ENCODE measurements at places on chromosomes 3 and 15.

GRCh38 chr15:66646308-66646707 is 55.7 kb upstream of the SMAD6 start:
- no peak for DNase-seq

- no peak for DNase-seq
Measured at GRCh38 chr3:125116311-125117080, 60.7 kb upstream of the HEG1 start.

- no peak for DNase-seq
Measured at GRCh38 chr3:97692389-97692788, 72.2 kb upstream of the ARL6 start.

GRCh38 chr15:52290329-52290728 is 5.3 kb downstream of the MYO5C start:
- DNase-seq = no peak

- DNase-seq = no peak
Measured at GRCh38 chr3:30526031-30526430, 80.4 kb upstream of the TGFBR2 start.

- DNase-seq = no peak
Measured at GRCh38 chr3:160781402-160781801, 25.4 kb downstream of the PPM1L start.

DNA sequence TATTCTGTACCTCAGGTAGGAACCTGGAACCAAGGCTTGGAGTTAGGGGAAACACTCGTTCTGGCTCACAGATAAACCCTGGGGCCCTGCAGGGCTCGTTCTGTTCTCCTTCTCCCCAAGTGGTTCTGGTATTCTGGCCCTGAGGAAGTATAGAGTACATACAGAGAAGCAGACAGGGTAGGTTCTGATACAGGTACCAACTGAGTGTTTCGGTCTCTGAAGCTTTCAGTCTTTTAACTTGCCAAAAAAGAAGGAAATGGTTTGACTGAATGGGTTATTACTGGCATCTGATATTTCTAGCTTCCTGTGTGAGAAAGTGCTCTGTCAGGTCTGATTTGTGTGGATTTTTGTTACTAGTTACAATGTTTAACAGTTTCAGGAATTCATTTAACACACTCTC is 67.3 kb downstream of the UBE2E2 start:
- no peak for DNase-seq

- DNase-seq = no peak
Measured at GRCh38 chr3:150254309-150254708, 153.8 kb upstream of the TSC22D2 start.

GRCh38 chr3:100526613-100527346 is 34.4 kb downstream of the TMEM45A start:
- DNase-seq = no peak

- no peak for DNase-seq
Measured at GRCh38 chr15:40754574-40754882, 526 bp downstream of the RMDN3 start.
